Activated T-cell treated with anti-CD3 and anti-CD28 coated beads, Interleukin-2, amount 50 U/mL, for 48 hours (primary cell): ENCODE measurements at places on chromosomes 13 and 19.

GRCh38 chr19:44765033-44765948, 12.4 kb upstream of the CBLC start:
- DNase-seq, result no peak

DNA sequence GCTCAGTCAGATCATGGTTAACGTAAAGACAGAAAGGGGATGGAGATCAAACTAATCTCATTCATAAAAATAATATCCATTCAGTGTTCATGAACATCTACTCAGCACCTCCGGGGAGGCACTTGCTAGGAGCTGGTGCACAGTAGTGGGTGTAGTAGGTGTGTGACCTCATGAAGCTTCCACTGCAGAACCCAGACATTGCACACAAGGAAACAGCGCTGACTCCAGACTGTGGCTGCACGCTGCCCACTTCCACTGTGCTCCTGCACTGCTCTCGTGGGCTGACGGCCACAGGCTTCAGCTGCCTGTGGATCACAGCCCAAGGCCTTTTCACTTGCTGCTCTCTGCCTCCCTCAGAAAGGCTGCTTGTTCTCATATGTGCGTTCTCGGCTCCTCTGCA, 214.4 kb upstream of the ZNF507 start:
- DNase-seq, result no peak

DNA sequence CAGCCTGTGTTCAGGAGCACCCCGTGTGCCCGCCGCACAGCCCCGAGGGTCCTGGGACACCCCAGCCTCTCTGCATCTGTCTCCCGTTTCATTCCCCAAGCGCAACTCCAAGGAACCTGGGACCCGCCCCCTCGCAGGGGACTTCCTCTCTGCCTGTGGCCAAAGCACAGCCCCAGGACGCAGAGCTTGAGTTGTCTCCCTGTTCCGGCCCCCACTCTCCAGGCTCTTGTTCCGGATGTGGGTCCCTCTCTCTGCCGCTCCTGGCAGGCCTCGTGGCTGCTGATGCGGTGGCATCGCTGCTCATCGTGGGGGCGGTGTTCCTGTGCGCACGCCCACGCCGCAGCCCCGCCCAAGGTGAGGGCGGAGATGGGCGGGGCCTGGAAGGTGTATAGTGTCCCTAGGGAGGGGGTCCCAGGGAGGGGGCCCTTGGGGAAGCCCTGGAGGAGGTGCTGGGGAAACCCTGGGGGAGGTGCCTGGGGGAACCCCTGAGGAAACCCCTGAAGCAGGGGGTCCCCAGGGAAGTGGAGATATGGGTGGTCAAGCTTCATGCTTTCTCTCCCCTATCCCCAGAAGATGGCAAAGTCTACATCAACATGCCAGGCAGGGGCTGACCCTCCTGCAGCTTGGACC, 1.3 kb downstream of the HCST start:
- DNase-seq, result peak; percentile 89

DNA sequence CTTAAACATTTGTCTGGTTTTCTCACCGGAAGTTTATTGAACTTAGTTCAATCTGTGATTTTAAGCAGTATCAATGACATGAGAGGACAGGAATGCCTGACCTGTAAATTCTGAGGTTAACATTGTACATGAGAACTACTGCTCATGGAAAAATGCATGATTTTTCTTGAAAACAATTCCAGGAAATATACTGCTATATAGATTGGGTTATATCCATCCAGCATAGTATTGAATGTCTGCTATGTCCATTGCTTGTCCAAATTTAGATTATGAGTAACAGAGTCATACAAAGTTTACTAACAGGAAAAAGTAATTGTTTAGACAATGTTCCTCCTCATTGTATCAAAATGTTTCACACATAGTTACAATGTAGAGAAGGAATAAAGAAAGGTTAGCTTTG, 606.8 kb downstream of the DACH1 start:
- DNase-seq, result no peak

- DNase-seq, result no peak
These were observed 69.2 kb downstream of the ZNF100 start for GRCh38 chr19:21698215-21698614.

DNA sequence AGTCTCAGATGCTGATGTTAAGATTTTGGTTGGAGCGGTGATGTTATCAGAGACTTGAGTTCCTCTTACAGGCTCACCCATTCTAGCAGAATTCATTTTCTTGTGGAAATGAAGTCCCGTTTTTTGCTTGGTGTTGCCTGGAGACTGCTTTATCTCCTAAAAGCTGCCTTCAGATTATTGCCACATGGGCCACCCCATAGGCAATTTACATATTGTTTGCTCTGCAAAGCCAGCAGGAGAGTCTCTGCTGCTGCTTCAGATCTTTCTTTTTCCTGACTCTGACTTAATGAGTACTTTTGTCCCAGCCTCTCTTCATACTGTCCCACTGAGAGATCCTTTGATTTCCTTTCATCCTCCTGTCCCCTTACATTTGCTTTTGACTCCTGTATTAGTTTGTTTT, 114.6 kb downstream of the TDRD3 start:
- DNase-seq, result no peak

DNA sequence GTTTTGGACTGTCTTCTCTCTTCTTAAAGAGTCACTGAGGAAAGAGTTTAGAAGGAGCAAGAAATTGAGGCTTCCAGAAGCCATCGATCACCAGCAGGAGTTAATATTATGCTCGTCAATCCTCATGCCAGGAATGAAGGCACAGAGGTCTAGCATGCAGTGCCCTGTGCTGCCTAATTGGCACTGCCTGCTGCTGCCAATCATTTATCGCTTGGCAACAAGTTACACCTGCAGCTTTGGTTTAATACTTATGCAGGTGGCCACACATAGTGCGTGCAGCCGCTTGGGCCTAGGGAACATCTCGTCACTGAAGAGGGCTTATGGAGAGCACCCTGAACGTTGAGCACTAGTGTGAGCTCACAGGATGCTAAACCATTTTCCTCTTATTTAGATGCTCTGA, 2.7 kb upstream of the SOX1 start:
- no peak for DNase-seq

DNA sequence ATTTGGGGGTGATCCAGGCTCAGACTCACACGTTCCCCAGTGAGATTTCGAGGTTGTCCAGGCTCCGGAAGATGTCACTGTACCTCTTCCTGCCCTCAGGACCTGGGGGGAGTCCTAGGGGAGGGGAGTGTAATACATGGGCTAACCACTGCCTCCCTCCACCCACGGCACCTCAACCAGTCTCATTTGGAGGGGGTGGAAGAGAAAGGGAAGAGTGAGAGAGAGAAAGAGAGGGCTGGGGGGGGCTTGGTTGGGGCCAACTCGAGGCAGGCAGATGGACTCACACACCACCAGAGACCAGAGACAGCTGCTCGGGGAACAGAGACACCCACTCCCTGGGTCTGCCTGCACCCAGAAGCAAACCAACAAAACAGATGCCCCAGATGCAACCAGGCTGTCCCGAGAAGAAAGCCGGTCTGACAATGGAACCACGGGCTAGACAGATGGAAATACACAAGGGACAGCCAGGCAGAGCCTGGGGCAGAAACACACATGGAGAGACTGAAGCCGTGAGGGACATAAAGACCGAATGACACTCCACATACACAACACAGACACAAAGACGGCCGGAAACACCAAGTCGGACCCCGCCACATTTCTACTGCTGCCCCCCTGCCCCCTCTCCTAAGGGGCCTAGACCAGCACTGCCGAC, 825 bp downstream of the GMIP start:
- peak; percentile 66 for DNase-seq

GRCh38 chr19:10320602-10321416, 5.0 kb upstream of the FDX2 start:
- no peak for DNase-seq

DNA sequence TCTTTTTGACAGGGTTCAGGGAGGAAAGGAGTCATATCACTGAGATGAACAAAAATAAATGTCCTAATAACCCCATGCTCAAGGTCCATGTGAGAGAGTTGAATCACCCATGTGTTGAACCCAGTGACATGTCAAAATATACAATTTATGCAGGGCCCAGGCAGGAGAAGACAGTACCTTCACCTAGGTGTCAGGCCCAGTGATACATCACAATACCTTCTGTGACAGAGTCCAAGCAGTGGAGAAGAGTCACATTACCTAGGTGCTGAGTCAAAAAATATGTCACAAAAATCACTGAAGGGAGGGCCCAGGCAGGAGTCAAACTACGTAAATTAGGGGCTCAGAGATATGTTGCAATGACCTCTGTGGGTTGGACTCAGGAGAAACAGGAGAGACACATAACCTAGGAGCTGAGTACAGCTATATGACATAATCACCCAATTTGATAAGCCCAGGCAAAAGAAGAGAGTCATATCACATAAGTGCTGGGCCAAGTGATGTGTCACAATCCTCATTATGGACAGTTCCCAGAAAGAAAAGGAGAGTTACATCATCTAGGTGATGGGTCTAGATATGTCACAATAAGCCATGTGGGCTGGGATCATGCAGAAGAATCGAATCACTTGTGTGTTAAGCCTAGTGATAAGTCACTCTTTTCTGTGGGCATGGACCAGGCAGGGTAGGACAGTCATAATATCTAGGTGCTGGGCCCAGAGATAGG, 13.8 kb upstream of the ZNF724 start:
- DNase-seq, result no peak

GRCh38 chr19:50516456-50516855, 2.7 kb upstream of the ASPDH start:
- no peak for DNase-seq

DNA sequence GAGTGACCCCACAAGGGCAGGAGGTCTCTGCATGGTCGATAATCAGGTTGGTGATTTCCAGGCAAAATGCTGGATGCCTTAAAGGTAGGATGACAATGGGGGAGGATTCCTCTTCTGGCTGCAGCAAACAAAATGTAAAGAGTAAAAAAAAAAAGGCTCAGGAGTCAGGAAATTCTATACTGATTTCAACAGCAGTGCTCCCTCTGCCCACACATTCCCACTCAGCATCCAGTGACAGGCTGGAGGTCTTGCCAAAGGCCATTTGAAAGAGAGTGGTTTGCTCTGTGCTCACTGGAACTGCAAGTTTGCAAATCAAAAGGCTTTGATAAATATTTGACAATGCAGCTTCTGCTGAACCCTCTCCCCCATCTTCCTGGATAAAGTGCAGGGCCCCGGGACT, 135.4 kb downstream of the TNFRSF19 start:
- DNase-seq, result no peak

GRCh38 chr13:32642858-32643257, 56.6 kb downstream of the PDS5B start:
- no peak for DNase-seq

- no peak for DNase-seq
These were observed 3.5 kb upstream of the TLE5 start for GRCh38 chr19:3065675-3066357.

DNA sequence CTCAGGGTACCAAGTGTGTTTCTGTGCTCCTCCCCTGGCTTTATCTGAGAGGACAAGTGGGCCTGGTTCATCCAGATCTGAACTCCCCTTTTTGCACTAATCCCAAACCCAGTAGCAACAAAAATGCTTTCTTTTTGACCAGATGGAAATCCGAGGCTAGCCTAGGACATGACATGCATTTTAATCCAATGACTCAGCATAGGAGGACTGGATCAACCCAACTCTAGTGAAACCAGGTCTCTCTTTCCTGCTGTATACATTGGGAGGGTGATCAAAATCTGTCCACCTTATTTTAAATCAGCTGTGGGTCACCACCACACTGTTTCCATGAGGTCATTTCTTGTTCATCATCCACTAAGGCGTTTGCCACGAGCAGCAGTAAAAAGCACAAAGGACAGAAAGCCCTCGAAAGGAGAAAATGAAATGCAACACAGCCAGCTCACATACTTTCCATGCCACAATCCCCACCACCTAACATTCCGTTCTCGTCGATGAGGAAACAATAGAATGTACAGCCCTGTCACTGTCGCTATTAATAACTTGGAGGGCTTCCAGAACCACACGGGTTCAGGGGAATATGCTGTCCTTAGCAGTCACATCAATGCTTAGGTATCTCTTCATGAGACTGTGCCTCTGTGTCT, 543.0 kb downstream of the IRS2 start:
- DNase-seq, result no peak

GRCh38 chr19:46271481-46272197, 25.2 kb upstream of the HIF3A start:
- peak; percentile 33 for DNase-seq

DNA sequence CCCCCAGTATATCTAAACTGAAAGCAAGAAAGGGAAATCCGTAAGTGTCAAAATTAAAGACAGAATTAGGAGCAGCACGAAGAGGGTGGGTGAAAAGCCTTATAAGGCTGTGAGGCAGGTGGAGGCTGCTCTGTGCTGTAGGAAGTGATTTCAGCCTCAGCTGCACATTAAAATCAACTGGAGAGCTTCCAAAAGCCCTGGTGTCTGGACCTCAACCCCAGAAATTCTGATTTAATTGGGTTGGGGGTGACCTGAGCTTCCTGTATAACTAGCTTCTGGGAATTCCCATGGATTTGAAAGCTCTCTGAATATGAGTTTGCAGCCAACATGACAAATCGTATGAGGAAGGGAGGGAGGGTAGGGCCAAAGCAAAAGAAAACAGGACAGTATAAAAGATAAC, 242.4 kb upstream of the TMTC4 start:
- DNase-seq, result no peak

GRCh38 chr13:69108486-69108885, 999.1 kb upstream of the ATXN8OS start:
- no peak for DNase-seq

DNA sequence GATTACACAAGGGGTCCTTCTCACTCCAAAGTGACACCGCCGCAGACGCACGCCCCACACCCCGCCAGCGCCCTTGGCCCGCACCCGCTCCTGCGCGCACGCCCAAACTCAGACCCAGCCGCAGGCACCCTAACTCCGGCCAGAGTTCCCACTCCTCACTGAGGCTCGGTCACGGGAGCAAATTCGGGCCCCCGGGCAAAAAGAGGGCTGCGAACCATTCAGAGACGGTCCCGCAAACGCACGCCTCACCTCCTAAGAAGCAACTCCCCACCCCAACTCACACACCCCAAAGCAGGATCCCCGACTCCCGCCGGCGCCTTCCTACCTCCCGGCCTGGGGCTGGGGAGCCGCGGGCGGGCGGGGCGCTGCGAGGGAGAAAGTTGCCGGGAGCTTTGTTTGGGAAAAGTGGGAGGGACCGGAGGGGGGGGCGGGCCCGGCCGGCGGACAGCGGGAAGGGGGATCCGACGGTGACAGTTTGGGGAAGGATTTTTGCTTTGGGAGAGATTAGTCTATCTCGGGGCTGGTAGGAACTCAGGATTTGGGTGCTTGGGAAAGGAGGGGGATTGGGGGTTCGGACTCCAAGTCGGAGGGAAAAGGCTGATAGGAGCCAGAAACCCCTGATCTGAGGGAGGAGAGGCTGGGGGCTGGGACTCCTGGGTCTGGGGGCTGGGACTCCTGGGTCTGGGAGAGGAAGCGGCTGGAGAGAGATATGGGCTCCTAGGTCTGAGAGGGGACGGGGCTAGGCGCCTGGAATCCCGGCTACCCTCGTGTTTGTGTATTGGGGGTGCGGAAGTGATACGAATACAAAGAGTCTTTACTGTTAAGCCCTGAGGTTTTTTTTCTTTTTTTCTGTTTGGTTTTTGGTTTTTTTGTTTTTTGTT, at the start of gene TEAD2:
Gene TEAD2, minus strand, starts transcription at position 369 of the 881 bp plus-strand sequence. CDS start 2,341 bp downstream, outside the sequence.
- no peak for DNase-seq
